ENCODE measurements at places on chromosomes 12 and 14. TPM values are rescaled to one million over a fixed set of nuclear protein-coding genes. Genes with fewer than 3 reads are reported as not detected.
A peak's percentile ranks its signal among the peaks of the same experiment; 100 is the strongest.

DNA sequence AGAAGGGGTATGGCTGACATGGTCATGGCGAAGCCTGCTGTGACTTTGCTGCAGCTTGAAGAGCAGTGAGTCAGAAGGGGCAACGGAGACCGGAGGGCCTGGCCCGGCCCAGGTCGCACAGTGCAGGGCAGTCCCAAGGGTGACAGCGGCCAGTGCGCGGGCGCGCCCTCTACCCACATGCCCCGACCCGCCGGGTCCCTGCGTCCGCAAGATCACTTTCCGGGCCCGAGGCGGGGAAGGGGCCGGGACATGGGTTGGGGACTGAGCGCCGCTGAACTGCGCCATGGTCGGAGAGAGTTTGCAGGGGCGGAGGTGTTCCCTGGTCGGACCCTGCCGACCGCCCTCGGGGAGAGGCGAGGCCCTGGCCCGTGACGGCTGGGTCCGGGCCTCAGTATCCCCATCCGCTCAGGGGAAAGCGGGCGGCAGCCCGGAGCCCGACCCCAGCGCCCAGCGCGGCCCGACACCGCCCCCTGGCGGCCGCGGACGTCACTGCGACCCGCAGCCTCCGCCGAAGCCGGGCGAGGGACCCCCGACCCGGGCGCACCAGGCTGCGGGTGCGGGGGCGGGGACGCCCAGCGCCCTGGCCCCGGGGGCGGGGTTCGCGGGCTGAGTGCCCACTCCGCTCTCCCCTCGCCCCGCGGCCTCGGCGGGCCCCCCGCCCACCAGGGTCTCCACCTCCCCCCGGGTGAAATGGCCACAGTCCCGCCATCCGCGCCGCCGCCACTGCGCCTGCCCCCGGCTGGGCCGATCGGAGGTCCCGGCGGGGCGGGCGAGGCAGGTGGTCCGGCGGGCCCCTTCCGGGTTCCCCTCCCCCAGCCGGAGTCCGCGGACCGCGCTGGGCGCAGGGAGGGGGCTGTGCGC is 7.2 kb upstream of the ANKRD9 start:
- H3K4me3 ChIP-seq: peak overlapping the region; percentile 62
- no peaks in the 10 kb centered on the region for H3K4me1 ChIP-seq
- H3K27ac ChIP-seq: no peak overlapping the region

DNA sequence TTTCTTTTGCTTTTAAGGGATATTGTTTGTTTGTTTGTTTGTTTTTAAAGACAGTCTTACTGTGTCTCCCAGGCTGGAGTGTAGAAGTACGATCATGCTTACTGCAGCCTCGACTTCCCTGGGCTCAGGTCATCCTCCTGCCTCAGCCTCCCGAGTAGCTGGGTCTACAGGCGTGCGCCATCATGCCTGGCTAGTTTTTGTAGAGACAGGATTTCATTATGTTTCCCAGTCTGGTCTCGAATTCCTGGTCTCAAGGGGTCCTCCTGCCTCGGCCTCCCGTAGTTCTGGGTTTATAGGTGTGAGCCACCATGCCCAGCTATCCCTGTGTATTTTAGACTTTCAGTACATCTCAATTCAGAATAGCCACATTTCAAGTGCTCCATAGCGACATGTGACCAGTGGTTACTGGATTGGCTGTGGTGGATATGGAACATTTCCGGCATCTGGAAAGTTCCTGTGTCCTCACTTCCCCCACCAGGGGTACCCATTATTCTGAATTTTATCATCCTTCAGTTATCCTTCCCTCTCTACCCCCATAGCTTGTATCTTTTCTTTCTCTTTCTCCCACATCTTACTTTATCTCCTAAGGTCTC is 61.1 kb downstream of the HRK start:
- no peaks in the 10 kb centered on the region for H3K4me1 ChIP-seq
- H3K27me3 ChIP-seq: no peaks in the 10 kb centered on the region
- peak overlapping the region; percentile 92 for H3K27ac ChIP-seq
- H3K4me3 ChIP-seq: no peak overlapping the region
- no peak for DNase-seq

DNA sequence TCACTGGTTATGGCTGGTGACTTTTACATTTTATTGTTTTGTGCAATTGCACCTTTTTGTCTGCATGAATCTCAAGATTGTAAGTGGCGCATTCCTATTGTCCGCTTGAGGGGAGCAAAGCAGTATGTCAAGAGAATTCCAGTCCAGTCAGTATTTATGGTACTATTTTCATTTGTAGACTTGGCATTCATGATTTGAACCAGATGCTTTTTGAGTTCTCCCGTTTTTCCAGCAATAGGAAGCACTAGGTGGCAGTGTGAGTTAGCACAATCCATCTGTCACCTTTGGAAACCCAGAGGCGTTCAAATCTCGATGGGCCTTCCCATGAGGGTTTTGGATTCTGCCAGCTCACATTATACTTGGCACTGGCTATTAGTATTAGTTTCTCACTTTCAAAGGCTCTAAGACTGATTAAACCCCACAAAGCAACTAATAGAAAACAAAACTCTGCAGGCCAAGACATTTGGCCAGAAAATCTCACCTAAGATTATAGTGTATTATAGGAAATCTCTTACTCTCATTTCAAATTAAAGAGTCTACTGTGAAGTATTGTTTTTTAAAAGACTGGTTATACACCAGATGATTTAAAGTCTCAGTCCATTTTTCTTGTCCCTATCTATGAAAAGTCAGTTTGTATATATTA is 2.2 kb downstream of the DACT1 start:
- H3K27ac ChIP-seq: no peak overlapping the region
- H3K27me3 ChIP-seq: peaks cover 14% of the 10 kb centered on the region
- DNase-seq: peak; percentile 82
- peaks cover 7% of the 10 kb centered on the region for H3K4me1 ChIP-seq
- H3K36me3 ChIP-seq: no peaks in the 10 kb centered on the region

The SLC39A2 gene
- 0.35 TPM for total RNA-seq

GRCh38 chr12:9634177-9634803 is 26.6 kb upstream of the KLRB1 start:
- peak; percentile 33 for DNase-seq
- H3K36me3 ChIP-seq: no peaks in the 10 kb centered on the region
- H3K4me1 ChIP-seq: no peaks in the 10 kb centered on the region
- H3K27ac ChIP-seq: no peak overlapping the region
- H3K4me3 ChIP-seq: no peak overlapping the region
- H3K27me3 ChIP-seq: no peaks in the 10 kb centered on the region

The DGLUCY gene
- total RNA-seq: 77.0 TPM

The PLEKHG7 gene
- 0.23 TPM for total RNA-seq
